ENCODE measurements at places on chromosomes 5 and 9.

GRCh38 chr5:104652271-104652861 is 1089.8 kb upstream of the NUDT12 start:
- no peak for DNase-seq

- peak; percentile 86 for DNase-seq
Observed at GRCh38 chr9:37729499-37729898, 24.1 kb upstream of the TRMT10B start.

DNA sequence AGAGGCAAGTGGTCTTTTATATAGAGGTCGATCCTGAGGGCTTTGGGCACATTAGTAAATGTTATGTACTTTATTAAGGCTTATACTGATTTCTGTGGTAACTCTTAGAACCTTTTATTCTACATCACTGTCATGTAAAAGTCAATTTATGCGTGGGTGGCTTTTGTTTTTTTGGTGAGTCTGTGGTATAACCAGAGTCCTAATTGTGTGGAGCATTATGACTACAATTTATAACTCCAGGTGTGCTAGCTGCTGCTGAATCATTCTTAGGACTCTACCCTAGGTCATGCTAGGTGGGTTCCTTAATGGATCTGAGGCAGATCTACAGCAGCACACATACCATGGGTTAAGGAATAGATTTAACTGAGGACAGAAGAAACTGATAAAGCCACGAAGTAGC is 33.9 kb upstream of the KCNN2 start:
- DNase-seq: no peak

GRCh38 chr5:168734620-168735300 is 155.6 kb upstream of the PANK3 start:
- DNase-seq: no peak

- DNase-seq: no peak
Observed at GRCh38 chr9:85876628-85877027, 64.3 kb upstream of the NAA35 start.

DNA sequence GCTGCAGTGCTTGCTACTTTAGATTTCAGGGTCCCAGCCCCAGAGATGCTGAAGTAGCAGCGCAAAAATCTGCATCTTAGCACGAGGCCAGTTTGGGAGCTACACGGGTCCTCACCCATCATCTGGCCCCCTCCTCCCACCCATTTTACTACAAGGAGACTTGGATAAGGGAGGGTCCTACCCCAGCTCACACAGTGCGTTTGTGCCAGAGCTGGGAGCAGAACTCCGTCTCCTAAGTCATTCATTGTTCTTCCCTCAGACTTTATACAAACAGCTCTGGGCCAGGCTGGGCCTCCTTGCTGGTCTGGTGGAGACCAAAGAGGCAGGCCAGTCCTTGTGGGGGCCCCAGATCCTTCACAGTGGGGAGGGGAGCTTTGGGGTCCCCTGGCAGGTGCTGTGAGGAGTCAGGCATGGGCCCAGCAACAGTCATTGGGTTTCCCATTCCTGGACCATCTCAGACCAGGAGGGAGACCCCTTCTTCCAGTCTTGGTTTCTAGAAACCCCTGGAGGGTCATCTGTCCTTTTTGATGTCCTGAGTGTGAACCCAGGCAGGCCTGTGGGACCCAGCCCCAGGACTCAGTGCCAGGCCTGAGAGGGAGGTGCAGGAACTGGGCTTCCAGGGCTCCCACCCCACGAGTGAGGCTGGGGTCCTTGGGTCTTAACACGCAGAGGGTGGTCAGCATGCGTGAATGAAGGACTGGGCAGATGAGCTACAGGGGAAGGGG is 2.3 kb upstream of the IL17B start:
- no peak for DNase-seq

DNA sequence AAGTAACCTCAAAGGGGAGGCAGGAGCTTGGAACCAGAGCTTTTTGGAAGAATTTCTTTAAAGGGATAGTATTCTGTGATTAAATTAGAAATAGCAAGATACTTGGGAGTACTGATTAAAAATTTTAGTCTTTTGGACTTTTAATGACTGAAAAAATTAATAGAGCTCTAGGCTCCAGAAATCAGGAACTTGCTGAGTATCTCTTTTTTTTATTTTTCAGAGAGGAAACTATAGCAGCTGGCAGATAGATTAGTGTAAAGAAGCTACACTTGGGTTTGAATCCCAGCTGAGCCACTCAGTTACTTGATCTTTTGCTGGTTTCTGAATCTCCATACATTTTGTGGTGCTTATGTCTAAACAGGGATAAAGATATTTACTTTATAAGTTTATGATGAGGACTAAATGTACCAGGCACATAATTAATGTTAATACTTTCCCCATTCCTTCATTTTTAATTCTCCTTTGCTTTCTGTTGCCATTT is 94.2 kb upstream of the TNC start:
- DNase-seq: no peak

DNA sequence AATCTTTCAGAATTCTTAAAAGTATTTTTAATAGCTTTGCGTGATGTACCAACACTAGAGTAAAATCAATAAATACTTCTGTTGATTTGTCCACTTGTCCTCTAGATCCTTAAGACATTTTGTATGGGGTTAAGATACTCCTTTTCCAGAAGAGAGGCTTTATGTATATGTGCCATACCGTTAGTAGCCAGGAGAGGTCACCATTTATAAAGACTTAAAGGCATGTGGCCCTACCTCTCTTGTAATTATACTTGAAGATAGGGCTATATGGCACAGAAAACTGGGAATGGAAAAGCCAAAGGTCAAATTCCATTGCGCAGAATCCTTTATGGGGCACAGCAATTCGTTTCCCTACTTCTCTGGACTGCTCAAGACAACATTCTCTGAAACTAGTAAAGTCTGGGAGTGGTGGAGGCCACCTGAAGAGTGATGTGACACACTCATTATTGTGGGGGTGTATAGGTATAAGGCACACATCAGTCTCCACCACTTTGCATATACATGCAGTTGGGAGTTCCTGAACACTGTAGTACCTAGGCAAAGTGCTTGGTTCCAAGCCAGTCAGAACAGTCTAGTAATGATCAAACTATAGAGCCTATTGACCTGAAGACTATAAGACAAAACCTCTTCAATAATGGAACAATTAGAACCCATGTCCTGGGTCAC is 140.1 kb upstream of the FBXL17 start:
- peak; percentile 74 for DNase-seq
